Neural crest cell (in vitro differentiated cells): ENCODE measurements at places on chromosomes 4 and X. TPM values are rescaled to one million over a fixed set of nuclear protein-coding genes. Genes with fewer than 3 reads are reported as not detected.
A peak's percentile ranks its signal among the peaks of the same experiment; 100 is the strongest.

MAGEC1 gene
- not detected in 2 replicates for total RNA-seq

- no peak for DNase-seq
Observed at GRCh38 chrX:67604979-67605703, 61.3 kb downstream of the AR start.

PAPSS1 gene
- 74.7 and 78.6 TPM in 2 replicates for total RNA-seq

GRCh38 chrX:101904996-101905395 lies 26.8 kb downstream of the ZMAT1 start:
- no peak for DNase-seq

- peak; percentile 29 for DNase-seq
Observed at GRCh38 chr4:14218641-14219040, 591.1 kb upstream of the BOD1L1 start.

GRCh38 chr4:58138786-58139668 lies 1028.8 kb upstream of the IGFBP7 start:
- DNase-seq, result no peak

DNA sequence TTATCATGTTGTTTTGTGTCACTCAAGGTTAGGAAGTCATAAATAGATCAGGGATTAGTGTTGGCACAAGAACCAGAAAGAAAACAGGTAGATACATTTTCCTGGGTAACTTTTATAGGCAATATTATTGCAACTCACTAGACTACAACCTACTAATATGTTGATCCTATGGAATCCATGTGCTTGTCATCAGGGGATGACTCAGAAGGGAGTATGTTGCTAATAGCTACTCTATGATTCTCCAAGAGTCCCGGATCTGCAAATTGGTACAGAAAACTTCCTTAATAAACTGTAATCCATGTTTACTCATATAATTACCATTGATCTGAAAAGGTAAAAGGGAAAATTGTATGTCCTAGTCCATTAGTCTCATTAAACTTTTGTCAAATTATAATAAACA lies 11.7 kb upstream of the GNRHR start:
- no peak for DNase-seq

DNA sequence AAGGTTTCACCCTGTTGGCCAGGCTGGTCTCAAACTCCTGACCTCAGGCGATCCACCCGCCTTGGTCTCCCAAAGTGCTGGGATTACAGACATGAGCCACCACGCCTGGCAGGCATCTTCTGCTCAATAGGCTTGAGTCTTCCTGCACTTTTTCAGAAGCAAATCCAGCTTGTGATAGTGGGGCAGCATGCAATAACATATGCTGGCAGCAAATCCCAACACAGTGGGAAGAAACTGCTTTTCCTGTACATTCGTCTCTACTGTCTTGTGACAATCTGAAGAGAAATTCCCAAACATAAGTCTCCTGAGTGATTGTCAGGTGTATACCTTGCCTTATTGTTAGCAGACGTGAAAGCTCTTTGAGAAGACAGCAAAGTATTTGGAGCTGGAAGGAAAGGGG lies 145.7 kb downstream of the PALLD start:
- DNase-seq, result no peak

GRCh38 chr4:128658214-128658631 lies 151.3 kb upstream of the JADE1 start:
- DNase-seq, result no peak

DNA sequence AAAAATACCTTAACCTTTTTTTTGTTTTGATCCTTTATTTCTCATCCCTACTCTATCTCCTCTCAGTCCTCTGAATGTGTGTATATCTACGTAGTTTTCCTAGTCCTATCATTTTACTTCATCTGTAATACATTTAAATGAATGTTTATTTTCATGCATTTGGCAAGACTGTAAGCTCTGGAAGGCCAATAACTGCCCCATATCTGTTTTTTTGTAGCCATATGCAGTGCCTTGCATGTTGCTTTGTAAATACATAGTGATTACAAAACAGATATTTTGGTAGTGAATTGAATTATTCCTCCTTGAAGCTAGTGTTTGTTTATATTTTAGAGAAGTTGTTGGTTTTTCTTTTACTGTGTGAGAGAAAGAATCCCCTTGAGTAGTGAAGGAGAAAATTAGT lies 450.2 kb downstream of the PCDH18 start:
- DNase-seq, result no peak

DNA sequence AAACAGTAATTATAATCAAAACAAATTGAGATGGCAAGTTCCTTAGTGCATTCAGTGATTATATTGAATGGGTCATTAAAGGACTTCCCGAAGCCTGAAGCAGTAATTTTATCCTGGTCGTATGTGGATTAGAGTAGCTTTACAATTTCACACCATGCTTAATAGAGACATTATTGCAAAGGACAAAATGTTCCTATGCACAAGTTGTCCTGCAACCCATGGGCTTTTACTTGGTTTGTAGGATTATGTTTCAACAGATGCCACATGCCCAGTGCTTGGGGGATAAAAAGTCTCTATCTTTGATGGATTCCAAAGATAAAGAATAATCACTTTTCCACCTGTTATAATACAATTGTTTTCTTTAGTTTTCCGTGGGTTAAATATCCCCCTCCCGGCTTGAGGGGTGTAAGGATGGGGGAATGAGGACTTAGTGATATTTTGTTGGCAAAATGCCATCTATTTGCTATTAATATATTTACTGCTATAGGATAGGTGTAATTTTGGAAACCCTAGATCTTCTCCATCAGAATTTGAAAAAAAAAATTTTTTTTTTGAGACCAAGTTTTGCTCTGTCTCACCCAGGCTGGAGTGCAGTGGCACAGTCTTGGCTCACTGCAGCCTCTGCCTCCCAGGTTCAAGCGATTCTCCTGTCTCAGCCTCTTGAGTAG lies 156.5 kb upstream of the ETNPPL start:
- no peak for DNase-seq

GRCh38 chrX:33134164-33134563 lies 77.2 kb downstream of the DMD start:
- no peak for DNase-seq

GRCh38 chrX:54824195-54824594 lies 16.6 kb downstream of the MAGED2 start:
- DNase-seq, result no peak

GRCh38 chr4:186676531-186677161 lies 47.0 kb downstream of the FAT1 start:
- DNase-seq, result no peak

CITED1 gene
- 4.8 and 6.2 TPM in 2 replicates for total RNA-seq

- no peak for DNase-seq
Observed at GRCh38 chrX:35115205-35115604, 172.6 kb downstream of the FAM47B start.

DNA sequence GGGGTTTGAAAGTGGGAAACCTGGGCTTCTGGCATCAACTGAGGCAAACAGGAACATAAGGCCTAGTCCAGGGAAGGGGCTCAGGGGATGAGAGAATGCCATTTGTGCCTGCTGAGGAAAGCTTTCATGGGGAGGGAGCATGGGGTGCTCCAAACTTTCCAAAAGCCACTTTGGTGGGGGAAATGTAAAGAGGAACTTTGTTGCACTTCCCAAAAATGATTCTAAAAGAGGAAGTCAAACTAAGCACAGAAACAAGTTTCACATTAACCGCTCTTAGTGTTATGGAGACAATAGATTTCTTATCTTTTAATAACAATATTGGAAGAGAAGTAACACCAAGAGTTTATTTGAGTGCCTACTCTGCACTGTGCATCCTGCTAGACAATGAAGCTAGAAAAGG lies 32.3 kb downstream of the GAB3 start:
- no peak for DNase-seq

DNA sequence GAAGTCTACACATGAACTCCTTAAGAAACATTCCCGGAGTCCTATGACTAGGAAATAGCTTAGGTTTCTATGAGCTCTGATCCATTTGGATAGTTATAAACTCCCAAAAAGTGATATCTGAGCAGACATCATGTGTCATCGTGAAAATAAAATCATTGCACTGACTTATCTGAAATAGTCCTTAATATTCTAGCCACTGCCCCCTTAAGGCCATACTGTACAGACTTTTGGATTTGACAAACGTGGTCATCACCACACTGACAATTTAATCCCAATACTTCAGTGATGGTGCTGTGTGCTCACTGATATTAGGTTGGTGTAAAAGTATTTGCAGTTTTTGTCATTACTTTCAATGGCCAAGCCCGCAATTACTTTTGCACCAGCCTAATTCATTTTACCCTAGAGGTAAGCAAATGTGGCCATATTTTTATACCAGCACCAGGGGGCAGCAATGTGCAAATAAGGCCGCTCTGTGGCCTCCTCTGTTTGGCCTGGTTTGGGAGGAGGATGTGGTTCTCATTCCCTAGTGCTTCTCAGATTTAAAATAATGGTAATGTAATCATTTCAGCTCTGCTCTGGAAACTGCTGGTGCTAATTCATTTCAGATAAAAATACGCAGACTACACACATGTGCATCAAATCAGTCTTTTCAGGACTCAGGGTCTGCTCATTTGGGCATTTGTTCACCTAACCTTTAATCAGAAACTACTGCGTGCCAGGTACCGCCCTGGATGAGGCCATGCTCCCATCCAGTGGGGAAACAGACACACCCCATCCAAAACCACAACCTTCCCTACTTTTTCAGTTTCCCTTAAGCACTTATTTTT lies 196.4 kb upstream of the C1QTNF7 start:
- DNase-seq, result peak; percentile 71

- DNase-seq, result no peak
Observed at GRCh38 chr4:144185086-144185485, 44.6 kb upstream of the GYPA start.

CD40LG gene
- not detected in 2 replicates for total RNA-seq

DNA sequence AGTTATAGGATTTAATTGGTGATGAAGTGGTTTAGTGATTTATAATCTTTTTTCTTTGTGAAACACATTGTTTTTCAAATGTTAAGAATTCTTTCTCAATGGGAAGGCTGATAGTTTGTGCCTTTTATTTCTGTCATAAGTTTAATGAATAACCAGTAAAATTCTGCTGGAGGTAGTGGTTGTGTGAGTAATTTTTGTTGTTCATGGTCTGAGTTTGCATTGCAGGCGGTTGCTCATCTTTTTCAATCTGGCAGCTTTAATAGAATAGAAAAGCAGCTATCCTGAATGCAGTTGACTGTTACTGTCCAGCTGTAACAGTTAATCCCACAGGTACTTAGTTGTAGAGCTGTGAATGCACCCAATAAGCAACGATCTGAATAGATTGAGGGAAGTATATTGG lies 215.6 kb upstream of the AFF2 start:
- no peak for DNase-seq

DNA sequence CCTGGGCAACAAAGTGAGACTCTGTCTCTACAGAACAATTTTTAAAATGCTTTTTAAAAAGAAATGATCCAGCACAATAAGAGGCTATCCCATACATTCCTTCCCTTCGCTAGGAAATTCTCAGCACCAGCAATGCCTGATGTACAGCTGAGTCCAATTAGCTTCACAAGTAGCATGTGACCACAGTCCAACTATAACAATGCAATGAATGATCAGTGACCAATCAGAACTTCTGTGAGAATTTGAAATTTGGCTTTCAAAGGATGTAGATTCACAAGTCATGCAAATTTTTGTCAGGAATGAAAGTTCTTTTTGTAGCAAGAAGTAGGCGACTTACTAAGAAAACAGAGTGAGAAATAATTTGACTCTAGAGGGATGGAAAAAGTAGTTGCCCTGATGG lies 278.5 kb upstream of the UGT8 start:
- no peak for DNase-seq

GC gene
- not detected in 2 replicates for total RNA-seq

GRCh38 chrX:74449937-74450330 lies 28.6 kb downstream of the SLC16A2 start:
- no peak for DNase-seq

DNA sequence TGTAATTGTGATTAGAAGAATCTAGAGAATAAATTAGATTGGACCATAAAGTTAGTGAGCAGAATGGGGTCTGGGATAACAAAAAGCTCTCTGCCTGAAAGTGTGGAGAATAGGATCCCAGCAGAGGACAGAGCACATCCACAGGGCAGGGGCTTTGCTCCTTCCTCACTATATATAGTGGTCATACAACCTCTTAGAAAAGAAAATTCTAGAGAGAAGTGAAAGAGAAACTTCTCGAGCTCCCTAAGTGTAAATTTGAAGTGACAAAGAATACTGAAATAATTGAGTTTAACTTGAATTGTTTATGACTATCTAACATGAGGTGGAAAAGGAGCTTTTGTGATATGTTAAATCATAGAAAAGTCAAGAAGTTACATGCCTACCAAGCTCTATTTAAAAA lies 14.9 kb downstream of the ADAM29 start:
- DNase-seq, result no peak

- DNase-seq, result no peak
Observed at GRCh38 chr4:41185614-41186592, 28.4 kb downstream of the APBB2 start.

DNA sequence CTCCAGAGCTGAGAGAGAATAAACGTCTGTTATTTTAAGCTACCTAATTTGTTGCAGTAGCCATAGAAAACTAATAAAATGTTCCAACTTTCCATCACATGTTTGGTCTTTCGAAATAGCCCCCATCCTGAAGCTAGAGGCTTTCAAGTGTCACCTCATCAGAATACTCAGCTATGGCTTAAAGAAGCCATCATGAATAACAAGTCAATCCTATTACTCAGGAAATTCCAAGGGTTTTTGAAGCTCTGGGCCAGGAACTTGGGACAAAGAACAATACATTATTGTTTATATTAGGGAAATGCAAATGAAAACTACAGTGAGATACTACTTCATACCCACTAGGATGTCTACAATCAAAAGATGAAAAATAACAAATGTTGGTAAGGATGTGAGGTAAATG lies 42.2 kb downstream of the TBCK start:
- no peak for DNase-seq

SLC25A43 gene
- 6.1 and 6.9 TPM in 2 replicates for total RNA-seq

GRCh38 chrX:148146121-148146520 lies 165.0 kb downstream of the FMR1NB start:
- DNase-seq, result no peak

BTK gene
- 0.64 TPM in 1 of 2 replicates, not detected in the other for total RNA-seq

DNA sequence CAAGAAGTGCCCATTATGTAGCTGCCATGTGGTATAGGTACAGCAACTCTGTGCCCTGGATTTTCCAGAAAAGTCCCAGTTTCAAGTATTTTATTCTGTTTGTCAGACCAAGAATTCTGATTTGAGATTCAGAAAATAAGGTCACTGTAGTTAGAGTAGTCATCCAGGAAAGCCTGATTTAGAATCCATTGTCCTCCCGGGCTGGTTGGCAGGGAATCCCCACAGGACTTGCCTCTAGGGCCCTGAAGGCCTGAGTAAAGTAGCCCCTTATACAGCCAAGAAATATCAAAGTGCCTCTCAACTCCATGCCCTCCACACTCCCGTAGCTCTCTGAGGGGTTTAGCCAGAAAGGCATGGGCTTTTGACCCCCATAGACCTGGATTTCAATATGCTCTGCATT lies 36.3 kb downstream of the RTL5 start:
- no peak for DNase-seq

SLC10A6 gene
- total RNA-seq, result not detected in 2 replicates

- DNase-seq, result peak; percentile 48
Observed at GRCh38 chr4:30380404-30380998, 339.7 kb upstream of the PCDH7 start.
